ENCODE measurements at places on chromosomes 7 and 10.

GRCh38 chr7:22610263-22610662 lies 110.3 kb upstream of the STEAP1B start:
- no peak for DNase-seq

GRCh38 chr10:58467931-58468635 lies 44.6 kb upstream of the BICC1 start:
- no peak for DNase-seq

GRCh38 chr7:105639667-105640493 lies 58.6 kb upstream of the EFCAB10 start:
- no peak for DNase-seq

DNA sequence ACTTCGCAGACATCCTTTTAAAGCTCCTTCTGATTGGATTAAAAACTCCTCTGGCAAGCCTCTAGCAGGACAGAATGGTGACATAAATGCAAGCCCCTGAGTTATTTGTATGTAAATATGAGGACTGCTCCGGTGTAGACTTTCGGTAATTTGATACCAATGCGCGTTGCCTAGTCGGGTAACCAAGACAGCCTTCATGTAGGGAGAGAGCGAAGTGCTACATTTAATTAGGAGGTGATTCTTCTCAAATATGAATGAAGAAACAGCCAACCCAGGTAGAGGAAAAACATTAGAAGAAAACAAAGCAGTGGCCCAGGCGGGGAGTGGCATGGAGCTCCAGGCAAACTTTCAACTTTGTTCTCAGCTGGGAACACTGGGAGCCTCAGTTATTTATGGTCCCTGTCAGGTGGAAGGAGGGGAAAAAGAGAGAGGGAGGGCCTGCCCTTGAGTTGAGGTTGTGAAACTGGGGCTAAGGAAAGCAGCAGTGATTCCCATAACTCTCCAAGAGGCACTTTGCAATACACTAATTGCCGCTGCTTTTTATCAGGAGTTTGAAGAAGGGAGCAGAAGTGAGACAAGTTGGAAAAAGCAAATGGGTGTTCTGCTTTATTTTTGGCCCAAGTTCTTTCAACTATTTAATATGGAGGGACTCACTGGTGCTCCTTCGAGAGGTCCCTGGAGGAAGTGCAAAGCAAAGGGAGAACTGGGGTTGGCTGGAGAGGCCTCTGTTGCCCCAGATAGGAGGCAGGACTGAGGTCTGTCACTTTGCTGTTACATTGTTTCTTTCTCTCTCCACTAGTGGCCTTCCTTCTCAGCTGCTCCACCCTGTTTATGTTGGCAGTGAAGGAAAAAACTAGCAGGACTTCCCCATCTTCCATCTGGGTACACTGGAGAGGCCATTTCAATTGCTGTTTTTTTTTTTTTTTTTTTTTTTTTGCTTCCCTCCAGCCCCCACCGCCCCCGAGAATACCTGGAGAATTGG lies 234.6 kb upstream of the CCDC6 start:
- DNase-seq: no peak

DNA sequence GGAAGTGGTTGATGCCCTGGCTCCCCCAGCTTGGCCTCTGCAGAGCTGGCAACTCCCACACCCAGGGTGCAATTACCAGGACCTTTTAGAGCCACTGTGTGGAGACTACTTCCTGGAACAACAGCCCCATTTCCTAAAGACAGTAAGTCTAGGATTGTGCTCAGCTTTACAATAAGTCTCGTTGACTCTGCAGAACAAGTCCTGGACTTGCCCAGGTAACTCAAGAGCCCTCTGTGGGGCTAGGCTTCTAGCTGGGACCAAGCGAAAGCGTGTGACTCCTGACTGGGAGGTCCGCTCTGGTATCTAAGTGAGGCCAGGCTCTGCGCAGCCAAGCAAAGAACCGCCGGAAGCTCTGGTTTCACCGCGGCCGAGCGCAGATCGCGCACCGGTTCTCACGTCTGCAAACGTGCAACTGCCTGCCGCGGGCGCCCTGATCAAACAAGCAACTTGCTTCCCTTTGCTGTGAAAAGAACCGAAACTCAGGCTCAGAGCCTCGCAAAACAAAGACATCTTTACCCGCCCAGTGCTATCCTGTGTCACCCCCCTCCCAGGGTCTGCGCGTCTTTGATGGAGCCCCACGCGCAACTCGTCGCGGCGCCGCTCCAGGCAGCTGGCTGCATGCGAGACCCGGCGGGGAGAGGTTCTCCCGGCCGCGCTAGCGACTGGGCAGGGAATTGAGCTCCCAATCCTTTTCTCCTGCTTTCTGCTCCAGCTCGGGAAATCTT lies 4.4 kb upstream of the PDLIM1 start:
- no peak for DNase-seq
